Tongue (tissue), 3 donors: ENCODE measurements at places on chromosomes 3 and 15. TPM values are rescaled to one million over a fixed set of nuclear protein-coding genes. Genes with fewer than 3 reads are reported as not detected.
A peak's percentile ranks its signal among the peaks of the same experiment; 100 is the strongest.

Gene SCN11A
- 2.3 TPM for total RNA-seq

DNA sequence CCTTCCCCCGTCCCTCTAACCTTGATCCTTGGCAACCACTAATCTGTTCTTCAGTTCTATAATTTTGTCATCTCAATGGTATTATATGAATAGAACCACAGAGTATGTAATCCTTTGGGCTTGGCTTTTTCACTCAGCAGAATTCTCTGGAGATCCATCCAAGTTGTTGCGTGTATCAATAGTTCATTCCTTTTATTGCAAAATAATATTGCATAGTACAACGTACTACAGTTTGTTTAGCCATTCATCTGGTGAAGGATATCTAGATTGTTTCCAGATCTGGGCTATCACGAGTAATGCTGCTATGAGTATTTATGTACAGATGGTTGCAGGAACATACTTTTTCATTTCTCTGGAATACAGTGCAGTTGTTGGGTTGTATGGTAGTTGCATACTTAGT lies 76.2 kb downstream of the PLXNA1 start:
- no peak for DNase-seq

Gene POLQ
- total RNA-seq: 3.7 TPM

Gene DGKG
- total RNA-seq: 2.2 TPM

Gene IQCH
- total RNA-seq: 4.3 TPM

- DNase-seq: no peak
Observed at GRCh38 chr3:155448531-155448930, 155.0 kb upstream of the STRIT1 start.

DNA sequence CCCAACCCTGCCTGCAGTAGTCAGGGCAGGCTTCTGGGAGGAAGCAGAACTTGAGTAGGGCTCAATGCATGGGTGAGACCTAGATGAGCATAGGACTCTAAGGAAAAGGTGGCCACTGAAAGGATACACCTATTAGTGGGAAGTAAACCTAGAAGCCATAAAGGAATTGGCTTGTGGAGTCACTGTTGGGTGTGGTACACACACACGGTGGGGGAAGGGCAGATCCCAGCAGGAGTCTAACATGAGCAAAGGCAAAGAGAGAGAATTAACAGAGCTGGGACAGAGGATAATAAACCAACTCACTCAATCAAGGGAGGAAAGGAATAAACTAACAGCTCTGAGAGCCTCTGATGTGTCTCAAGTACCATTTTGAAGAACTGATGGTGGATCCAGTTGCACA lies 23.1 kb downstream of the DAPK2 start:
- DNase-seq: no peak

GRCh38 chr3:197031315-197032285 lies 2.0 kb upstream of the MELTF start:
- no peak for DNase-seq

GRCh38 chr15:99250001-99250400 lies 620 bp upstream of the TTC23 start:
- DNase-seq: no peak

Gene SH2D7
- total RNA-seq: not detected

DNA sequence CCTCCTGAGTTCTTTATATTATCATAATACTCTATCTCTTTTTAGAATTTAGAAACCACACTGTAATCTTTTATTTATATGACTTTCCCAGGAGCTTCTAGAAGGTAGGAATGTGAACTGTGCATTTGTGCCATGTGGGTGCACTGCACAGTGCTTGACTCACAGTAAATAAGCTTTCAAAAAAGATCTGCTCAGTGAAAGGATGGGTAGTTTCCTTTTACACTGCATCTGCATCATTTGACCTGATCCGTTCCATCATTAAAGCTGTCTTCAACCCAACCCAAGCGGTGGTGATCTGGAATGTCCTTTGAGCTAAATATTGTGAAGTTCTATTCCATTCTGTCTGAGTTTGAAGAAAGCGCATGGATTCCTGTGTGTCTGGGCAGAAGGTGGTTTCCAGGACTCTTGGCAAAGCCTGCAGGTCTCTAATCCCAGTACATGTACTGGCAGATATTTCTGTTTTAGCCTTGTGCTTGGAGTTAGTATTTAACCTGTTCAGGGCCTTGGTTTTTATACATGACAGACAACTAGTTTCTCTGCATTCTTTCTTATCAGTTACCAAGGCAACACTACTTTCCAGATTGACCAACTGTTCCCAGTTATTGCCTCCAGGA lies 96.7 kb downstream of the DHX30 start:
- peak; percentile 45 for DNase-seq

Gene TMEM202
- total RNA-seq: not detected

GRCh38 chr15:64717735-64718495 lies 57.5 kb downstream of the RBPMS2 start:
- DNase-seq: no peak

Gene LRTM1
- 84.2 TPM for total RNA-seq

Gene CD200R1
- 4.6 TPM for total RNA-seq

- DNase-seq: no peak
Observed at GRCh38 chr3:121399820-121400219, 146.0 kb downstream of the POLQ start.

- no peak for DNase-seq
Observed at GRCh38 chr3:52456800-52457183, 1.4 kb downstream of the NISCH start.

DNA sequence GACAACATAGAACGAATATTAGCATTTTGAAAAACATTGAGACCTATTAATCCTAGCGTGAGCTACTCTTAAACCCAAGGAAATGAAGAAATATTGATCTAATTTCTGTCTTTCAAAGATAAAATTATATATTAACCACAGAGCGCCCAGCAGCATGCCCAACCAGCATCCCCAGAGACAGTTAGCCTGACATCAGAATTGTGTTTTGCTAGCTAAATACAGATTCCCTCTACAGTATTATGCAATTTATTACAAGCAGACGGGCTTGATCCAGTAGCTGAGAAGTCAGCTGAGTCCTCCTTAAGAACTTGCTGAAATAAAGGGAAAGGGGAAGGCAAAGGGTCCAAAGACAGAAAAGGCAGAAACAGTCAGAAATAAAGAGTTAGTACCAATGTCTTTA lies 7.2 kb upstream of the TUSC7 start:
- DNase-seq: no peak

DNA sequence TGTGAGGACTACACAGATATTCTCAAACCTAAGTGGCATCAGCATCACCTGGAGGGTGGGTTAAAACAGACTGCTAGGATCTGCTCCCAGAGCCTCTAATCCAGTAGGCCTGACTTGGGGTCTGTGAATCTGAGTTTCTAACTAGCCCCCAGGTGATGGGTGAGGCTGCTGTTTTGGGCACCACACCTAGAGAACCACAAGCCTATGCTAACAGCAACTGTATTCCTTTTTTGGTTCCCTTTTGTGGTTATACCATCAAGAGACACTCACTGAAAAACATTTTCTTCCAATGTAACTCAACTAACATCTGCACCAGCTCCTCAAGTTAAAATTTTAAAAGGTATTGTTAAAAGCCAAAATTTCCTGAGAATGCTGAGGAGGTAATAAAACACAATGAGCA lies 16.0 kb downstream of the WDR82 start:
- DNase-seq: no peak

DNA sequence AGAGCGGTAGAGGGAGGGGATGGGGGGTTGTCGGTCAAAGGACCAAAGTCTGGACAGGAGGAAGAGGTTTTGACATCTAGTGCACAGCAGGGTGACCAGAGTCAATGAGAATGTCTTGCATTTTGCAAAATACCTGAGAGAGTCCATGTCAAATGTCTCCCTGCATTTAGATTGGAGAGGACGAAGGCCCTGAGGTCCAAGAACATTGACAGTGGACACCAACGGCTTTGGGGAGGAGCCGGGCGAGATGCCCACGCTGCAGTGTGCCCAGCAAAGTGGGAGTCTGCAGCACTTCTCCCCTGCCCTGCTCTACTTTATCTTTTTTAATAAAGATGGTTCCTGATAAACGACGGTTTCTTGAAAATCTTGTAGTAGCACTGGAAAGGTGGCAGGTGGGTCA lies 67.4 kb upstream of the TAMM41 start:
- DNase-seq: no peak

- no peak for DNase-seq
Observed at GRCh38 chr3:128188956-128189355, 35.7 kb downstream of the EEFSEC start.

DNA sequence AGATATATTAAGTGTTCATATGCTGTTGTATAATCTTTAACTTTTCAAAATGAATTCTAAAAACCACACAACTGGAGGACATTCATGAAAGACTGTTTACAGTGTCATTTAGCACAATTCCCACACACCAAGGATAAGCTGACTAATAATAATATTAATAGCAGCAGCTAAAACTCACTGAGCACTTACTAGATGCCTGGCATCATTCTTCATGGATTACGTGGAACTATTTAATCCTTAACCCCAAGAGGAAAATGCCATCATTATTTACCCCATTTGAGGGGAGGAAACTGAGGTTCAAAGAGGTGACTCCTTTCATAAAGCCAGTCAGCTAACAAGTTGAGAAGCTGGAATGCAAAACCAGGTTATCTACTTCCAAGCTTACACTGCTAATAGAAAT lies 77.0 kb downstream of the TMEM108 start:
- no peak for DNase-seq

Gene SERPINI2
- total RNA-seq: 2.2 TPM

GRCh38 chr15:28888302-28888894 lies 2.6 kb downstream of the APBA2 start:
- no peak for DNase-seq

- no peak for DNase-seq
Observed at GRCh38 chr3:169842960-169843359, 26.8 kb downstream of the LRRC31 start.

Gene SIDT1
- 3.1 TPM for total RNA-seq

- no peak for DNase-seq
Observed at GRCh38 chr3:80994085-80994665, 767.3 kb downstream of the GBE1 start.

Gene LRRC3B
- total RNA-seq: 6.3 TPM

Gene DUOXA2
- total RNA-seq: 1.2 TPM

GRCh38 chr15:29612096-29612495 lies 210.2 kb downstream of the TJP1 start:
- DNase-seq: no peak

DNA sequence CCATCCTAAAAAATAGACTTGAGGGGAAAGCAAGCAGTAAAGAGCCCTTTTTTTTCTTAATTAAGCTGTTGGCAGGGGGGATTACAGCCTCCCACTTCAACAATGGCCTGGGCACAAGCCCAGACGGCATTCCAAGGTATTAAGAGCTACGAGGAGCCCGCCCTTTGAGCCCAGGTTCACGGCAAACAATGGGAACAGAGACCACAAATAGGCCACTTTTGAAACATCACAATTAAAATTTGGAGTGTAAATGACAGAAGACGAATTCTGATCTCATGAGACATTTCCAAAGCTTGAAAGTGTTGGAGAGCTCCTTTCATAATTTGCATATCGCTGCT lies 8.9 kb downstream of the CHSY1 start:
- DNase-seq: no peak

DNA sequence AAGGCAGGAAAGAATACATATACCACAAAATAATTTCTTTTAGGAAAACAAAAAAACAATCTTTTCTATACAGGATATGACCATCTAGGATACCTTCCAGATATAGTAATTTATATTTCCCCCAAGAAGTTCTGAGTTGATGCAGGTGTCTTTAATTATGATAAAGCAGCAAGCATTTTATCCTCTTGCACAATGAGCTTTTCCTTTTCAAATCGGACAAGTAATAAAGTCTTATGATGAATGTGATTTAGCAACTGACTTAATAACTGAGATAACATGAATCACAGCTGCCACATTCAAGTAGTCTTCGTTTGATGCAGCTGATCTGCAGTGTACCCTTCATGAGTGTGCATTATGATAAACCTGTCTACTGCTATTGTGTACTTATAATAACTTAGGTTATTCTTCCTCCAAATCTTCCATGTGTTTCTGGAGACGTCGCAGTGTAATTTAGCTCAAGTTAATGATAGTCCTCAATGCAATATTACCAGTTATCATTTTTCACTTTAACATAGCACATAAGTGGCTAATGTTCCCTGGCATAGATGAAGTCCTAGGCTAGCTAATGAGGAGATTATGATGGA lies 260.3 kb upstream of the MRPL3 start:
- no peak for DNase-seq

- DNase-seq: peak; percentile 49
Observed at GRCh38 chr3:13932578-13933295, 52.9 kb upstream of the WNT7A start.

GRCh38 chr15:81780966-81781365 lies 264.9 kb downstream of the MEX3B start:
- no peak for DNase-seq

- DNase-seq: no peak
Observed at GRCh38 chr3:126293370-126294082, 63.7 kb downstream of the KLF15 start.

- DNase-seq: peak; percentile 83
Observed at GRCh38 chr15:39255760-39256159, 325.1 kb upstream of the THBS1 start.

- no peak for DNase-seq
Observed at GRCh38 chr3:11228041-11228440, 44.2 kb upstream of the ATG7 start.

GRCh38 chr15:100688549-100689120 lies 86.2 kb downstream of the ASB7 start:
- DNase-seq: no peak

DNA sequence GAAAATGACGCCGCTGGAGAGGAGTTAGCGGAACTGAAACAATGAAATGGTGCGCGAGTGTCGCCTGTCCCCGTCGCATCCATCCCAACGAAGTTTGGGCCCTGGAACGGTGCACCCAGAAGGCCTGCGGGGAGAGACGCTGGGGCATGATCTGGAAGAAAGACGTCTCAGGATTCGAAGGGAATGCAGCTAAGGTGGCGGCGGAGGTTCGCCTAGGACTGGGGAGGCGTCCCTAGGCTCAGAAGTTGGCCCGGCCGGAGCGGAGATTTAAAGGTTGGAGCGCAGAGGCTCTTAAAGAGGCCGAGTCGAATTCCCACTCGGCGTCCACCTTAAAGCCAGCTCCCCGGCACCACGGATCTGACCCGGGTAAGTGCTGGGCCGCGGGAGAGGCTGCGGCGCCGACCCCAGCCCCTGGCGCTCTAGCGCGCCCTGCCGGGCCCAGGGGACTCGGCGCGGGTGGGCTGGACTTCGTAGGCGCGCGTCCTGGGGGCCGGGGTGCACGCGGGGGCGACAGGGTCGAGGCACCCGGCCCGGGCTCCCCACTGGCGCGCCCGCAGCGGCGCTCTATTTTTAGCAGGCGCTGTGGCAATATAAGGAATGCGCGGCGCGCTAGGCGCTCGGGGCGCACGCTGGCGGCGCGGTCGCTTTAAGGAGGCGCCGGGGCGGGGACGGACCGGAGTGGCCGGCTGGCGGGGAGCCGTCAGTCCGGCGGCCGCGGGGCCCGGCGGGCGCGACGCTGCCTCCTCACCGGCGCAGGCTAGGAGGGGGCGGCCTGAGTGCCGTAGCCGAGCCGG lies at the start of gene MRAS:
TSS of gene MRAS (plus strand) at position 620 of the 794 bp plus-strand sequence. CDS start 24,305 bp downstream, outside the sequence.
- DNase-seq: peak; percentile 86

- DNase-seq: peak; percentile 76
Observed at GRCh38 chr3:71582036-71582611, 1.4 kb downstream of the FOXP1 start.

- no peak for DNase-seq
Observed at GRCh38 chr3:37904601-37905000, 42.9 kb downstream of the CTDSPL start.

GRCh38 chr3:197883541-197883940 lies 66.4 kb upstream of the RPL35A start:
- DNase-seq: peak; percentile 61
